Hepatic stellate cell (primary cell): ENCODE measurements at places on chromosomes 5 and 9.
A peak's percentile ranks its signal among the peaks of the same experiment; 100 is the strongest.

DNA sequence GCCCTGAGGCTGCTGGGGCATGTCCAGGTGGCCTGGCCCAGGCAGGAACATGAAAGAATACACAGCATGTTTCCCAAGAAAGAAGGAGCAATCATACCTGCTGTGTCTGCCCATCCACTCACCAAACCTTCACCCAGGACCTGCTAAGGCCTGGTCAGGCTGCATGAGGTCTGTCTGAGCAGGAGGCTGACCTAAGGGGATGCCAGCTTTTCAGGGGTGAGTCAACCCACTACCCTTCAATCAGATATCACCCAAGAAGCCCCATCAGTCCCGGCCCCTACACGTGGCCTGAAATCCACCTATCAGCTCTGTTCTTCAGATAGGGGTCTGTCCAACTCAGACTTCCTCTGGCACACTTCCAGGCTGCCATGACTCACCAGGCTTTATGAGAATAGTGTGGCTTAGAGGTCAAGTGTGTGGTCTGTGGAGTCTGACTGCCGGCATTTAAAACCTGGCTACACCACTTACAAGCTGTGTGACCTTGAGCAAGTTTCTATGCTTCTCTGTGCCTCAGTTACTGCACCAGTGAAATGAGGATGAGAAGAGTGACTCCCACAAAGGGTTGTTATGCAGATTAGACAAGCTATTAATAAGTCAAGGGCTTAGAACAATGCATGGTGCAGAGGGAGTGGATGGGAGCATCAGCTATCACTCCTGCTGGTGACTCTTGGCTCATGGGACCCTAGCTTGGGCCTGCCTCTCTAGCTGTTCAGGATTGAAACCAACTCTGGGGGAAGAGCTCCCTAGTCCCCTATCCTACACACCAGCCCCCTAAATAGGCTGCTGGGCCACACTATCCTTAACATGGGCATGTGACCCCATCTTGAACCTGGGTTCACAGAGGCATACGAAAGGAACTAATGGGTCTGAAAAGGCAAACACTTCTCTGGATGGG is 130.3 kb downstream of the PAX5 start:
- no peak for DNase-seq

DNA sequence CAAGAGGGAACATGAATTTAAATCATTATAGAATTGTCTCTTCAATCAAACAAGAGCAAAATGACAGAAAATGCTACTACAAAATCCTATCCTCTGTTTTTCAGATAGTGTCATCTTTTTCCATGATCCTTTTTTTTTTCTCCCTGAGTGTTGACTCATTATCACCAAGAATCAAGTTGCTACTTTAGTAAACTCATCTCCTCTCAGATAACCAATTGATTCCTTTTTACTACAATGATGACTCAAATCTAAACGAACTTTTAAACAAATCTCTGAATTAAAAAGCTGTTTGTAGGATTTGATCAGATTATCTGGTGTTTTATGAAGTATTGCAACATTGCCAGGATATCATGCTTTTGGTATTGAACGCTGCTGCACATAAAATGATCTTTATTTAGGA is 23.9 kb upstream of the IL7R start:
- no peak for DNase-seq

DNA sequence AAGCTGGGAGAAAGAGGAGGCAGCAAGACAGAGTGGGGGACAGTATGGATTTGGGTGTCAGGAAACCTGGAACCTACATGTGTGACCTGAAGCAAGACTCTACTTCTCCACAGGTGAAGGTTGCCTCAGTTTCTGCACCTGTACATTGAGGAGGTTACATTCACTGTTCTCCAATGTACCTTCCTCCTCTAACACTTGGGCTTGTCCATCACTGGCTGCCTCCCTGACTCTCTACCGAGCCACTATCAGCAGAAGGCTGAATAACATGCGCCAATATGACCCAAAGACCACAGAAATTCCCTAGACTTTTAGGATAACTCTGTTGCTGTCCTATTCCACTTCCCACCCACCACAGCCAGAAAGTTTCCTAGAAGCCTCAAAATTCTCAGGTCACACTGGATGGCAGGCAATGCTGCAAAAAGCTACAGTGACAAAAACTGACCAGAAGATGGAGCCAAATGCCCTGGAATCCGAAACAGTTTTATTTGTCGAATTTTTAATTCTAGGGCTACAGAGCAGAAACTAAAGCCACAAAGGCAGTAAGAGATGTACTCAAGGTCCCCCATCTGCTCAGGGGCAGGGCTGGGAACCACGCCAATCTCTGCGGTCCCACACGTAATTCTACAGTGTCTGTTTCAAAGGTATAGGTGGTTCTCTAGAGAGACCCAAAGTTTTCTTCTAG is 64.4 kb downstream of the FAM114A2 start:
- peak; percentile 43 for DNase-seq

DNA sequence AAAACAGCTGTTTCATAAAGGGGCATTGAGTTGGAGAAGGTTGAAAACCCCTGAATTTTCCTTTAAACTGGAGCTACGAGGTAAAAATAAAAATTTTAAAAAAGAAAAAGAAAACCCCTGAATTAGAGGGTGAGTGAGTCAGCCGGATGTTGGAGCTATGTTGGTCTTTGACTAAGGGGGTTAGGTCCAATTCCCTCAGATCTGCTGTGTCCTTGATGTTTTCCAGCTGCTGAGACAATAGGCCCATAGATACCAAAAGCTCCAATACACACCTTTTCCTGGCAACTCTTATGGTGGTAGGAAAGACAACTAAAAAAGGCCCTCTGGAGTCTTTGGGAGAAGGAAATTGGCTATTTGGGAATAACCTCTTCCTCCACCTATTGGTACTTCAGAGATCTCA is 79.4 kb upstream of the SAP30L start:
- no peak for DNase-seq

GRCh38 chr5:71939452-71940230 is 167.6 kb upstream of the MAP1B start:
- no peak for DNase-seq

DNA sequence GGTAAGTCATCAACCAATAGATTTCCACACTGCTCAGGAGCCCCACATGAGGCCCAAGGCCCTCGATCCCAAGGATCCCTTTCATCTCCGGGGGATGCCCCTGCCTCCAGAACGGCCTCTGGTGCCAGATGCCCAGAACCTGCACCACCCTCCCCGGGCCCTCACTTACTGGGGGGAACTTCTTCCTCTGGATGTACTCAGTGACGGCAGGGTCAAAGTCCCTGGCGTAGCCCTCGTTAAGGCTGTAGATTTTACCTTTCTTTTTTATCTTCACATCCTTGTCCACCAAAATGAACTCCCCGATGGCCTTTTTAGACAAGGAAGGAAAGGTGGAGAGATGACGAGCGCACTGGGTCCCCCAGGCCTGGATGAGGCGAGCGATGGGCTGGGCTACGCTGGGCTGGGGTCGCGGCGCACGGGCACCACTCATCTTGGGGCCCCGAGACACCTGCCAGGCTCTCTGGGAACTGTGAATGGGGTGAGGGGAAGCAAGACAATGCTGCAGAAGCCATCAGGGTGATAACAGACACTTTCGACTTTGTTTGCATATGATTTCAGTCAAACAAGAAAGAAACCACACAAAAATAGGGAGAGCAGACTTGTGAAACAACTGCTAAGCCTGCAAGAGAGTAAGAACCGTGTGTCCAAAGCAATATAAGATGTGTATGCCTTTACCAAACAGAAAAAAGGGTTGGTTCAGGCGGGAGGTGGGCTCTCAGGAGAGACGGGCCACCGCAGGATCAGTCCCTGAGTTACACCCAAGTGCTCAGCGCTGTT is 13.2 kb upstream of the FBP2 start:
- no peak for DNase-seq

- DNase-seq: no peak
These were observed 60.2 kb upstream of the SRP19 start for GRCh38 chr5:112800891-112801290.

DNA sequence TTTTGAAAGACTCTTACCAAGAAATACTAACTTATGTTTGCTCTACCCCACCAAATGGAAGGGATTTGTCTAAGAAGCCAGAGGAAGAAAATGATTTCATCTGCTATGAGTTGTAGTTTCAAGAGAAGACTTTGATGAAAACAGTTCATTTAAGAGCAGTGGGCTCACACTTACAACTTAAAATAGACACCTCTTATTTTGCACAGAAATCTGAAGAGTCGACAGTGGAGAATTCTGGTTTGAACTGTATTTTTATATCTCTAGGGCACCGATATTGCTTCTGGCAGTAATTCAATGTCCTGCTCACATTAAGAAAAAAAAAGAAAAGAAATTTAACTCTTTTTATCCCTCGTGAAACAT is 1.9 kb upstream of the DAB2 start:
- DNase-seq: no peak

GRCh38 chr5:159181152-159181551 is 28.2 kb downstream of the RNF145 start:
- no peak for DNase-seq

- DNase-seq: no peak
These were observed 1005.0 kb upstream of the CDH10 start for GRCh38 chr5:25649628-25650265.

DNA sequence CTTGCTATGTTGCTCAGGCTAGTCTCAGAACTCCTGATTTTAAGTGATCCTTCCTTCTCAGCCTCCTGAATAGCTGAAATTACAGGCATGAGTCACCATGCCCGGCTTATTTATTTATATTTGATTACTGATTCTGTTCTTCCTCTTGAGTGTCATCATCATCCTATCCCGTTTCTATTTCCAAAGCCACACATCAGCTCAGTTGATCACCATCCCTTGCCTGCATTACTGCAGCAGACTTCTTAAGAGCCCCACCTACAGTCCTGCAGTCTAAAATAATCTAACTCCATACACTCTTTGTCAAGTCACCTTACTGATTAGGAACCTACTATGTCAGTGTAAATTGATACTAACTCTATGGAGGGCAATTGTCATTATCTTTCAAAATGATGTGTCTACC is 138.9 kb upstream of the RAI14 start:
- peak; percentile 48 for DNase-seq

GRCh38 chr9:94005272-94005901 is 50.2 kb upstream of the BARX1 start:
- no peak for DNase-seq

GRCh38 chr9:4324513-4324912 is 24.6 kb upstream of the GLIS3 start:
- DNase-seq: no peak

GRCh38 chr5:55546947-55547346 is 12.2 kb upstream of the PLPP1 start:
- no peak for DNase-seq

- no peak for DNase-seq
These were observed 109.0 kb upstream of the SMC2 start for GRCh38 chr9:103985077-103985476.

DNA sequence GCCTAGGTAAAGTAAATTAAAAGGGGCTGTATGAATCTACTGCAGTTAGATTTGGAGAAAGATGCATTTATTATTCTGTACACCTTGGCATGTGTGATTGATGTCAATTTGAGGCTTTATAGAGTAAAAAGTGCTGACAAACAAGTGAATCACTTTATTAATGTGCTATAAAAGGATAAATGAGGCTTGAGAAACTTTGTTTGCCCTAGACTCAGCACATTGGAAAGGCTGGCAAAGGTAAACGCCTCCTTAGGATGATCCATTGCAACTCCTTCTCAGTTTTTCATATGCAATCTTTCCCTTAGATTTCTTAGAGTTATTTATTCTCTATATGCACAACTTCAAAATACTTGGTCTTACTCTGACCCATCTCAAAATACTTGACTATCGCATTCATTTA is 369.0 kb downstream of the HINT1 start:
- DNase-seq: no peak

- DNase-seq: no peak
These were observed 123.2 kb downstream of the DOCK2 start for GRCh38 chr5:169760229-169760628.

GRCh38 chr9:25658571-25658970 is 19.7 kb downstream of the TUSC1 start:
- DNase-seq: no peak

- peak; percentile 69 for DNase-seq
These were observed 69.3 kb downstream of the SNX30 start for GRCh38 chr9:112819635-112820496.

DNA sequence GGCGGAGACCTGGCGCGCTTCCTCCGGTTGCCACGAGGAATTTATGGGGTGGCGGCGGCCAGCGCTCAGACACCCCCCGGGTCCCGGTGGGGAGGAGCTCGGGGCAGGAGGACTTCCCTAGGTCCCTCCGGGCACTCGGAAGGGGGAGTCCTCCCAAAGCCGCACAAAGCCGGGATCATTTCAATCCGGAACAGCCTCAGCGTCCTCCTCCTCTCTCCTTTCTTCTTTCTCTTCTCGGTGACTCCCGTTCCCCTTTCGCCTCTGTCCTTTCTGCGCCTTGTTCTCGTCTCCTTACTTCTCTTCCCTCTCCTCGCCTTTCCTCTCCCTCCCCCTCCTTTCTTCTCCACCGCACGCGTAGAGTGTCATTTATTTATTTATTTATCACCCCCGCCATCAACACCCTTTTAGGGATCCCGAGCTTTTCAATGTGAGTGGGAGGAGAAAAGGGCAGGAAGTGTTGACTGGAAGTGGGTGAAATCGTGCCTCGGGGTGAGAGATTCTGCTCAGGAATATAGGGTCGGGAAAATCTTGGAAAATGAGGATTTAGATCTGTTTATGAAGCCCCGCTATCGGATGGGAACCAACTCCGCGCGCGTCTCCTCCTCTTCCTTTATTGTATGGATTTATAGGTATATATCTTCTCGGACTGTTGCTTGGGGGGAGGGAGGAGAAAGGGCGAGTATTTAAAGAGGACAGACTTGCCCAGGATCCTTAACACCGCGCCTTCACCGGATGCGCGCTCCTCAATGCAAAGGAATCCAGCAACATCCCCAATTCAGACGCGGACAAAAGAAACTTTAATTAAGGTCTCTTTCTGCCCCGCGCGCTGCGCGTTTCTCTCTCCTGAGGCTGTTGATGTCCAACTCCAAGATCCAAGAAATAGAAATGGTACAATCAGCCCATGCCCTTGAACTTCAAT is 2.0 kb upstream of the ZNF462 start:
- DNase-seq: peak; percentile 32

- DNase-seq: no peak
These were observed 155.1 kb downstream of the AGTPBP1 start for GRCh38 chr9:85586684-85587083.

DNA sequence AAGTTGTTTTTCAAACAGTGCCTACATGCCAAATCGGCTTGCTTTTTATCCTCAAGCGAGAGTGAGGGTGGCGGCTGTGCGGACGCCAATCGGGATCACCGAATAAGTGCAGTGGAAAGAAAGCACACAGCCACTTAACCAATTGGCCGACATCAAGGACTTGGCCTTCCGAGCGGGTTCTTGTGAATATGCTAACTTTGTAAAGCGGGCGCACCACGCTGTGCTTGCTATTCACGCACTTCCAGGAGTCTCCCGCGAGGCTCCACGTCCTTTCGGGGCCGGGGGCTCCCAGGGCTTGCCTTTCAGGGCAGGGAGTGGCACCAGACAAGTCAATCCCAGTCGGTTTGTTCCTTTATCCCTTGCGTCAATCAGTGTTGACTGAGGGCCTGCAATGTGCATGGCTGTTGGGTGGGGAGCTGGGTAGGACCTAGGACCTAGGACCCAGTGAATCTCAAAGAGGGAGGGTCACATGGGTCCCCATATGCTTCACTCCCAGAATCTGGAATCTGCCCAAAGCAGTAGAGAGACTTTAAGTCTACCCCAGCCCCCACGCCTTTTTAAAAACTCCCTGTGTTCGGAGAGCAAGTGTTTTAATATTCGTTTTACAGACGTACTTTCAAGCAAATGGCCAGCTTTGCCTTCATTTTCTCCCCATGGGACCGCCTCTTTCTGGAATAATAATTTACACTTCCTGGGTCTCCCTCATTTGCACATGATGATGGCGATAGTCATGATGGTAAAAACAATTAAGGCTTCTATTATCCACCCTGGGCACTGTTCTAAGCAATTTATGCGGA is 2.0 kb upstream of the GCNT4 start:
- peak; percentile 25 for DNase-seq
